HEK293T (cell line): ENCODE measurements at places on chromosomes 6 and 20.

DNA sequence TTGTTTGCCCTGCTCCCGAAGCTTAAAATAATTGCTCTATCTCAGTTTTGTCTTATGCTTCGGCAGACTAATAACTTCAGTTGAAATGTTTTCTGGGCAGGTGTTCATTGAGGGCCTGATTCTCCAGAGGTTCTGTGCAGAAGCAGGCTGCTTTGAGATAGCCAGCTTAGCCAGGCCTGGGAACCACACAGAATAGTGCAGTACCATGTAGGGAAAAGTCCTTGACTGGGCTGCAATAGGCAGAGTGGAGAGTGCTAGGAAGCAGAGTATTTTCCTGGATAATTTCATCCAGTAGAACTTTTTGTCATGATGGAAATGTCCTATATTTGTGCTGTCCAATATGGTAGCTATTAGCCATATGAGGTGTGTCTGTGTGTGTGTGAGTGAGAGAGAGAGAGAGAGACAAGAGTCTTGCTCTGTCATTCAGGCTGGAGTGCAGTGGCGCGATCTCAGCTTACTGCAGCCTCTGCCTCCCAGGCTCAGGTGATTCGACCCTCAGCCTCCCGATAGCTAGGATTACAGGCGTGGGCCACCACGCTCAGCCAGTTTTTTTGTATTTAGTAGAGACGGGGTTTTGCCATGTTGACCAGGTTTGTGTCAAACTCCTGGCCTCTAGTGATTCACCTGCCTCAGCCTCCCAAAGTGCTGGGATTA, 15.9 kb downstream of the TOP1 start:
- DNase-seq, result no peak

GRCh38 chr6:165605901-165606739, 56.9 kb downstream of the PDE10A start:
- no peak for DNase-seq

GRCh38 chr6:98976674-98977385, 29.1 kb upstream of the FBXL4 start:
- DNase-seq, result no peak

GRCh38 chr6:85130743-85131142, 319.1 kb upstream of the NT5E start:
- no peak for DNase-seq

- DNase-seq, result no peak
These were observed 45.1 kb upstream of the NEDD9 start for GRCh38 chr6:11277275-11278206.

DNA sequence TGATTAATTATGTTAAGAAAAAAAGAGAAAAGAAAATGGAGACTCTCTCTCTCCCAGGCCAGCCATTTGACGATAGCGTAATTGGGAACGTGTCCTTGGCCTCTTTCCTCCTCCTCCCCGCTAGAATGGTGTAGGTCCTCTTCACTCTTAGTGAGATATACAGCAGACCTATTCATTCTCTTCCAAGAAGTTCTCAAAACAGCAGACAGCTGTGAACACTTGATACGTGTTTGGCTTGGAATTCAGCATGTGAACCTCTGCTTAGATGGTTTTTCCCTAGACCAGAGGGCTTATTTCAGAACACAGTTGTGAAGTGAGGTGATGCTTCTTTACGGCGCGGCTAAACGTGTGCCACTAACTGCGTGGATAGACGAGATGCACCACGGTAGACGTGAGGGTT, 32.6 kb upstream of the TULP4 start:
- DNase-seq, result no peak

DNA sequence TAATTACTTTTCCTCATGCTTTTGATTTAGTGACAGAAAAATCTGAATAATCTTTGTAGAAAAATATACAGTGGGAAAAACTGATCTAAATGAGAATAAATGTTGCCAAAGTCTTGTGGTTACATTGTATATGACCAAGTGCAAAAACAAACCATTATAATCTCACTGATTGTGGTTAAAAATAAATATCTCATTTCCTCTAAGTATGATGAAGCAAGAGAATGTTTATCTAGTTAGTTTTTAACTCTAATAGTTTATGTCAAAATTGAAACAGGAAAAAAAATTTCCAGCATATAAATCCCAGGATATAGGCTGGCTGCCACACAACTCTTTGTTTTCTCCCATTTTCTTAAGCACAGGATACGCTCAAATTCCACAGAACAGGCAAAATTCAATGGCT, 392.7 kb upstream of the ID4 start:
- no peak for DNase-seq

GRCh38 chr6:44641344-44642031, 254.0 kb downstream of the CDC5L start:
- no peak for DNase-seq

DNA sequence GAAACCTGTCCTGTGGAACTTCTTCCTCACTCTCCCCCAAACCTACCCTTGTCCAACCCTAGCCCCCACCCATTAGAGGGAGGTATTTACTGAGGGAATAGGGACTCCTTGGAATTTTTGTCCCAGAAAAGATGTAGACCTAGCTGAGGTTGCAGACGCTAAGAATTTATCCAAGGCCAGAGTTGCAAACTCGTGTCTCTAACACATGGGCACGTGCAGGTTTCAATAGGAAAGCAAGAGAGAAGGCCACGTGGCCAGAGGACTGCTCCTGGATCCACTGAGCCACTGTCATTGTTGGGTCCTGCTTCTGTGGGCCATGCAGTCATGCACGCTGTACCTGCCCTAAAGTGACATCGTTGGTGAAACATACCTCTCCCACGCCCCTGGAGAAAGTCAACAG, 243.4 kb upstream of the KCNG1 start:
- DNase-seq, result no peak

DNA sequence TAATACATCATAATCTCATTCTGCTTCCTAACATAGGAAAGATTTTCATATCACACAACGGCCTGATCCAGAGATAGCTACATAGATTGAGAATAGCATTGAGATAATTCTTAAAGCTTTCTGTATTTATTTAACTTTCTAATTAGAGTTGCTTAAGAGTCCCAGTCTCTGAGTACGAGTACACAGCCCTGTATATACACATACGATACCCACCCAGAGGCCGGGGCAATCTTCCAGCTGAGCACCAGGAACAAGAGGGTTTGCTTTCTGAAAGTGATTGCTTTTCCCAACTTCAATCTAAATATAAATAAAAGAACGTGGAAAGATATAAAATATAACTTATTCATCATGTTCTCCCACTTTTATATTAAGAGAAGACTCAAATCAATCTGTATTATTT, 313.8 kb downstream of the COL12A1 start:
- no peak for DNase-seq

DNA sequence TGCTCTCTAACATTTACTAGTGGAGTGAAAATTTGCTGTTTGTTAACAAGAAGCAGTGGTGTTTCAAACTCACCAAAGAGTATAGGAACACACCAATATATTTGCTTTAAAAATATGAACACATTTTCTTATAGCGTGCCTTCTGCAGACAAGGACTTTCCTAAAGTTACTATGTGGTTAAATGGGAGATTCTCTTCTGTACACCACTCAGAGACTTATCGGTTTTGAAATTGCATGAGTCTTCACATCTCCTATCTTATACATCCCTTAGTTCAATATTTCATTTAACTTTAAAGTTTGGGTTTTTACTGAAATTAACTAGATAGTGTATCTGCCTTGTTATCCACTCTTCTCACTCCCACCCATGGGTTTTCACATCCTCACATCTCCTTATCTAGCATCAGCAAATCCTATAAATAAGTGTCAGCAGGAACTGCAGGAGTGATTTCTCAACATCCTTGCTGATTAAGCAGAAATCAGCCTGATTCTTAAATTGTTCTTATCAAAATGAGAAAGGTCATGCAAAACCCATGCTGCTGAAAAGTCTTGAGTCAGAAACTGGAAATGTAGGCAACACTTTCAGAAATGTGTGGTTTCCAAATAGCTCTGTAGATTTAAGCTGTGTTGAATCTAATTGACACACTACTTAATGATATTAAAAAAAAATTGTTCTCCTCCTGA, 1075.6 kb upstream of the GJE1 start:
- no peak for DNase-seq

DNA sequence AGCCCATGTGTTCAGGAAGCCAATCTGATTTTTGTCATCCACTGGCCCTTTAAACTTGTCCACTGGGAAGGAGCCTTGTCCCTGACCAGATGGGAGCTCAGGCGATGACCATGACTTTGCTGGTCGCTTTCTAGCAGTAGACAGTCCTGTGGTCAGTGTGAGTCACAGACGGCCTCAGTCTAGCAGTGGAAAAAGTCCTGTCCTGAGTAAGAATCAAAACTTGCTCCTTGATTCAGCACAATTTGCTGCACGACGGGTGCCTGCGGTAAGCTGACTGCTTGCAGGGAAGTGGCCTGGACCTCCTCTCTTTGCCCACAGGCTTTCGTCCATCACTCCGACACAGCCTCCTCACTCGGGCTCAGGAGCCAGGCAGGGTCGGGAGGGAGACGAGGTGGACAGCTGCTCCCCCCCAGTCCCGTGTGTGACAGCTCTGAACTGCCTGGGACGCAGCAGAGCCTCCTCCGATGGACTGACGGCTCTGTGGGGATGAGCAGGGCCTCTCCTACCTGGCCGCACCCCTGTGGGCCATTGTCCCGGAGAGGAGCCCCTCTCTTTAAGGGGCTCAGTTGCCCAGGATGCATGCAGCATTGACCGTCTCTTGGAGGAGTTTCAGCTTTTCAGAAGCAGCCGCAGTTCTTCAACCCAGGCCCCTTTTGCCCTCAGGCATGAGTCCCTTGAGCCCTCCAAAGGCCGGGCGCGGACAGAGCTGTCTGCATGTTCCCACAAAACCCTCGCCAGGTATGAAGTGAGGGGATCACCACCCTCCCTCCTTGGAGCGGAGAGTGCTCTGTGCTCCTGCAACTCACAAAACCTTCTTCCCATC, 209.2 kb downstream of the ANKRD60 start:
- DNase-seq, result no peak

GRCh38 chr20:34618676-34619075, 58.2 kb downstream of the PIGU start:
- DNase-seq, result no peak

- no peak for DNase-seq
These were observed 20.4 kb downstream of the VNN1 start for GRCh38 chr6:132693478-132693877.

DNA sequence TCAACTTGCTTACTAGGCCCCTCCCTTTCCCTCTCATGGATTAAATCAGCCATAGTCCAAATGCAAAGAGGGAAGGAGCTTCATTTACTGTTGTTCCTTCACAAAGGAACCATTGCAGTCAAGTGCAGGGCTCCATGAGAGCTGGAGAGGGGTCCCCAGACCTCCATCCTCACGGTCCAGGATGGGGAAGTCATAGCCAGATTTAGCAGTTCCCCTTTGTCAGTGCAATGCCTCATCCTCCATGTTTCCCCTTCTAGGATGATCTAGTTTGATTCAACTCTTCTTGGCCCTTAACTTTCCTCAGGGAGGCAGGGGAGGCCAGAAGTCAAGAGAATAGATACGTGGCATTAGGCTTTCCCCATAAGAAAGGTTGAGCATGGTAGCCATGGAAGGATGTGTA, 66.5 kb upstream of the FUCA2 start:
- DNase-seq, result no peak
